NCI-H2107 (cell line): ENCODE measurements at places on chromosomes 2 and 18.

GRCh38 chr18:77990901-77991300, 741.3 kb downstream of the GALR1 start:
- no peak for DNase-seq

DNA sequence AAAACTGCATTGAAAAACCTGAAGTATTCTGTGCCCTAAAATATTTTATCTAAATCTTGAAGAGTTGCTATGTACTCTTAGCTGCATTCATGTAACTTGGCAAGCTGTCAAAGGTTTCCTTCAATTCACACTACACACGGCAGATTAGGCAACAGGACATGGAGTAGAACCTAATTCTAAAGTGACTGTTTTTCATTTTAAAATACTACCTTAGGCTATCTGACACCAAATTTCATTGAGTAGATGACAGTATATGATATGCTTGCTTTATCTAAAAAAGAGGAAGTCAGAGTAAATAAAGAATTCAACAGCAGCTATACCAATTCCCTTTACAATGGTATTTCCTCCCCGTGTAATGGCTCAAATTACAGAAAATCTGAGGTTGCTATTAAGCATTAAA, 45.4 kb downstream of the EXOC6B start:
- DNase-seq: no peak

DNA sequence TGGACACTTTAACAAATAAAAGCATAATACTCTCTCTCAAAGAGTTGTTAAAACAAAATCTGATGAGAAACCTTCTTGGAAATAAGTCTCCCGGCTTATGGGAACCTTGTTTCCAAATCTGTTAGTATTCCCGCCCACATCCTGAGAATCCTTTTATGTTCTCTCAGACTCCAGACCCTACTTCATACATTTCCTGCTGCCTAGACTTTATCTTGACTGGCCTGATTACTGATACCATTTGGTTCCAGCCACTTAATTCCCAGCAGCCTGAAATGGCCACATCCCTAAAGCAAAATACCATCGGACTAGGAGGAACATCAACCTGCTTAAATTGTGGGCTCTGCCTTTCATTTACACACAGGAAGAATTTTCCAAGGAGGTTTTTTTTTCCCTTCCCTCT, 79.1 kb upstream of the CYP1B1 start:
- DNase-seq: no peak

DNA sequence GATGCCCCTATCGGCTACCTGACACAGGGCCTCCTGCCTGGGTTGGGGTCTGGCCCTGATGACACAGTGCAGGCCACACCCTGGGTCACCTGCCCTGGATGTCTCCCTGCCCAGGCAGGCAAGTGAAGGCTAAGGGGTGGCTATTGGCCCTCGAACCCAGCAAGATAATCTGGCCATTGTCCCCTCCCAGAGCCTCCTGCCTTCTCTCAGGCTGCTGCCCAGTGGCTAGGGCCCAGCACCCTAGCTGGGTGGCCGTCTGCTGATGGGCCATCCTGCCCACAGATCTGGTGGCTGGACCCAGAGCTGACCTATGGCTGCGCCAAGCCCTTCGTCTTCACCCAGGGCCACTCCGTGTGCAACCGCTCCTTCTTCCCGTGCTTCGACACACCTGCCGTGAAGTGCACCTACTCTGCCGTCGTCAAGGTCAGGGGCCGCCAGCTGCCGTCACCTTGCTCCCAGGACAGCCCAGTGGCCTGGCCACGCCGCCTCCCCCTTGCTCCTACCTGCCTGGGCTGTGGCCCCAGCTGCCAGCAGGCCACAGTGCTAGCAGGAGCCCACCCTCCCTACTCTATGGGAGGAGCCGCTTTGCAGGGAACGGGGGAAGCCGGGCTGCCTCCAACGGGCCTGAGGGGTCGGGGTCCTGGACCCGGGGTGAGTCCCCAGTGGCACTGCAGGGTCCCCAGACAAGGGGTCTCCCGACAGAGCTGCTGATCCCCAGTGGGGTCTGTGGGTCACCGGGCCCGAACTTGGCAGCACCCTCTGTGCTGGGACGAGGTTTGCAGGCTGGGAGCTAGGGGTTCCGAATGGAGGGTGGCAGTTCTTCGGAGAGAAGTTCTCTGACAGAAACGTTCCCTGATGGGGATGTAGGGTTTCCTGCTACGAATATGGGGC, 4.1 kb downstream of the RNPEPL1 start:
- DNase-seq: no peak

GRCh38 chr2:10246370-10246769, 56.3 kb upstream of the HPCAL1 start:
- DNase-seq: no peak

- DNase-seq: no peak
Observed at GRCh38 chr18:69956057-69956456, 8.4 kb upstream of the CD226 start.

DNA sequence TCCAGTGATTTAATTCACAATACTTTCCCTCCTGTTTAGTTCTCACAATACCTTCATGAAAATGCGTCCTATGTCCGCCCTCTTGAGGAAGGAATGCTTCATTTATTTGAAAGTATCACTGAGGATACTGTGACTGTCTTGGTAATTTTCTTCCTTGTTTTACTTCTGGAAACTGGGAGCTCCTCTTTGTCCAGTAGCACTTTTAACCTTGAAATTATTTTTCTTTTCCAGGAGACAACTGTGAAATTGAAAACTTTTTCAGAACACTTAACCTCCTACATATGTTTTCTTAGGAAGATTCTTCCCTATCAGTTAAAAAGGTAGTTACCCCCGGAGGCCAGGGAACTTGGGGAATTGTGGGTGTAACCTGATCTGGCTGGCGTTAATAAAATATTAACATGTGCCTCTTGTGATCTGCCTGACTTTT, 58.9 kb upstream of the STON1 start:
- peak; percentile 32 for DNase-seq
